ENCODE measurements at places on chromosomes 1 and 21.
A peak's percentile ranks its signal among the peaks of the same experiment; 100 is the strongest.

DNA sequence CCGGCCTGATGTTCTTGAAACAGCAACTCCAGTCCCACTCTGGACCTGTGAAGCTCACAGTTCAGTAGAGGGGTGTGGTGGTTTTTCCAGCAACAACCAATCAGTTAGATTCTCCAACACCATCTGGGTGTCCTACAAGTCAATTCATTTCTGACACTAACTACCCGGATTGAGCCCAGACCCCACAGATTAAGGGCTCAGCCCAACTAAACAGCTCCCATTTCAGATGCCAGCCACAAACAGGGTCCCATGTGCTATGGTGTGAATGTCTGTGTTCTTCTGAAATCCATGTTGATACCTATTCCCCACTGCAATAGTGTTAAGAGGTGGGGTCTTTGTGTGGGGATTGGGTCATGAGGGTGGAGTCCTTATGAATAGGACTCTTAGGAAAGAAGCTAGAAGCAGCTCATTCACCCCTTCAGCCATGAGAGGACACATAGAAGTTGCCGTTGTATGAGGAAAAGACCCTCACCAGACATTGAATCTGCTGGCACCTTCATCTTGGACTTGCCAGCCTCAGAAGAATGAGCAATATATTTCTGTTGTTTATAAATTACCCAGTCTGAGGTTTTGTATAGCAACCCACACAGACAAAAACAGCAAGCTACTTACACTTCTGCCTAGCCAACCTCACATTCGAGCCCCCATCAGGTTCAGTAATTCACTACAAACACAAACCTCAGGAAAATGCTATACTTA is 53.6 kb downstream of the IRF2BP2 start:
- DNase-seq, result no peak

DNA sequence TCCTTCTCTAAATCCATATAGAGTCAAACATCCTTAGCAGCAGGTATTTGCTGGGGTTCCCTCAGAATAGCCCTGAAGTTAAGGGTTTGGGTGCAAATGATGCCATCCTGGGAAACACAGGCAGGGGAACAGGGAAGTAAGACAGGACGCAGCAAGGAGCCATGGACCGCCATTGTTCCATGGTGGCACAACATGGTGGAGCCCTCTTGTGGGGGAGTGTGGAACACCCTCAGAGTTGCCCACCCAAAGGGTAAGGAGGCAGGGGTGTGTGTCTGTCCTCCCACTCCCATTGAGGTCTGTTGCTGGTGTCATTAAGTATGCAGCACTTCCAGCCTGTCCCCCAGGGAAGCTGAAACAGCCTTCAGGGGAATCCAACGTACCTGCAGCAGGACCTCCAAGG is 20.4 kb upstream of the RCAN1 start:
- no peak for DNase-seq

DNA sequence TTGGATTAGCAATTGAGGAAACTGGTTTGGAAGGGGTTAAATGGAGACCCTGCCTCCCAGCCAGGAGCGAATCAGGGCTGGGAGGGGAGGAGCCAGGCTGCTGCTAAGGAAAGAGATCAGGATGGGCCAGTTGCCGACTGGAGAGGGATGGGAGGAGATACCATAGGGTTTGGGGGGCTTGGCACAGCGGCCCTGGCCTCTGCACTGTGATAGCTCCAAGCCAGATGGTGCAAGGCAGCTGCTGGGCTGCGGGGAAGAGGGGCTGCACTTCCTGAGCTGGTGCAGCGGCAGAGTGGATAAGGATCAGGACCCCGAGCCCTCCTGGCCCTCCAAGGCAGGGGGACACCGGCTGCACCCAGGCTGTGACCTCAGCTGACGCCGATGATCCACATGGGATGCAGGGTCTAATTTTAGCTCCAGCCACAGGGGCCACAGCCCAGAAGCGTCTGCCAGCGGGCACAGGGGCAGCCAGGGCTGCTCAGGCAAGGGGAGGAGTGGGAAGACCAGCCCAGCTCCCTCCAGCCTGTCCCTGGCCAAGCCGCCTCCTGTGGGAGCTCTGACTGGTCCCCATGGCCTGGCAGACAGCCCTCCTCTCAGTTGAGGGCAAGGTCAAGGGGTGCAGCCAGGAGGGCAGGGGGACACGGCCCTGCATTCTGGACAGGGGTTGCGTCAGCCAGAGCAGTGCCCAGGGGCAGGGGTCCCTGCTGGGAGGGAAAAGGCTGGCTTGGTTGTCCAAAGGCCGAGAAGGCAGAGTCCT is at the start of gene EXTL1:
EXTL1 (plus strand) TSS at position 129 of the 757 bp plus-strand sequence. CDS start 872 bp downstream, outside the sequence.
- peak; percentile 84 for DNase-seq

DNA sequence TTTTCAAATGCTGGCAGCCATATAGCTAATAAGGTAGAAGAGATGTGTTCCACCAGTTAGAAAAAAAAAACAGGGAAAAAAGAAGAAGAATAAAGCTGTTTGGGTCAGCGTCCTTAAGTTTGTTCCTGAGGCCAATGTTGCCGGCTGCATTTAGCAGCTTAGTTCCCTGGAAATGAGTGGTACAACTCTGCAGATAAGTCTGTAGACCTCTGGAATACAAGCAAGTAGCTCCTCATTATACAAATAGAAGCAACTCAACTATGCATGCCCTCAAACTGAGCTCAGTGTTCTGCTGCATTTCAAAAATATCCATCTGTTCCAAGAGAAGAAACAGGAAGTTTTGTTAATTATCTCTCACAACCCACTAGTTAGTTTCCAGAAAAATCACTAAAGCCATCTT is 181.2 kb upstream of the PKN2 start:
- DNase-seq, result no peak

GRCh38 chr1:38076038-38076437 is 29.4 kb upstream of the POU3F1 start:
- DNase-seq, result no peak

DNA sequence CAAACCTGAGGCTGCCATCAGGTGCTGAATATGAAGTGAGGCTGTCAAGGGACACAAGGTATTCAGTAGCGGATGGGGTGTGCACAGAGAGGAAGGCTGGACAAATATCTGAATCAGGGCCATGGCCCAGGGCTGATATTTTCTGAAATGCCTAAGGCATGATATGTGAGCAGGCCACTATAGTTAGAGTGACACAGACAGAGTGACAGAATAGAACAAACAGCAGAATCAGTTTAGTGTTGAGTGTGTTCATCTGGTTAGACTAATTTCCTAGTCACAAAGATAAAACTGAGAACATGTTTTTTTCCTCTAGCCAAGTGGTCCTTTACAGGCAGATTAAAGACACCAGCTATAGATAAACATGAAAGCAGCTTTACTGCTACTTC is 3.9 kb downstream of the OVAAL start:
- no peak for DNase-seq

DNA sequence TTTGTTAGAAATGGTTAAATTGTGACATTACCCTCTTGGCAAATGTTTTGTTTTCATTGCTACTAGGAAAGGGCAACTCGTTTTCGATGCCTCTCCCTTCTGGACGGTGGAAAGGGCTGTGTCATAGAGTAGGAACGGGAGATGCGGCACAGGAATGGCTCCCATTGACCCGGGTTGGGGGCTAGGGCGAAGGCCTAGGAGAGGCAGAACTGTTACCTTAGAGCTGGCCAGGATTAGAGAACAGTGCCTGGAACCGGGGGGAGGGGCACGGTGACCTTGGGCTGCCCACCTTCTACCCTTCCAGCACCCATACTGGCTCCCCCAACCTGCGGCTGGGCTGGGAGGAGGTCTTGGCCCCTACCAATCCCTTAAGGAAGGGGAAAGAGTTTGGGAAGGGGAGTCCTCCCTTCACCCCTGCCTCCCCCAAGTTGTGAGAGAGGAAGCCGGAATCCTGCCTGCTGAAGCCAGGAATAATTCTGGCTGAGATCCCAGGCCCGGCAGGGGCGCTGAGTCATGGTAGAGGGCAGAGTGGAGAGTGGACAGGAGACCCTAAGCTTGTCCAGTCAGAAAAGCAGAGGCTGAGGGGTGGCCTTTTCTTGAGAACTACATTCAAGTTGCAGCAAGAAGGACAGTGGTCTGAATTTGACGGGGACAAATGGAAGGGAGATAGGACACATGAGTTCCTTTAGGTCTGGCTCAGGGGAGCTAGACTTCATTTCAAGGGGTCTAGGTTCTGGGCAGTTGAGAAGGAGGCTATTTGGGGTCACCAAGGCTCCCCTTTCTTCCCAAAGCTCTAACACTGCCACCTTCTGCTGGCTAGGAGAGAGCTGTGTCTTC is 8.2 kb downstream of the LMNA start:
- peak; percentile 74 for DNase-seq

DNA sequence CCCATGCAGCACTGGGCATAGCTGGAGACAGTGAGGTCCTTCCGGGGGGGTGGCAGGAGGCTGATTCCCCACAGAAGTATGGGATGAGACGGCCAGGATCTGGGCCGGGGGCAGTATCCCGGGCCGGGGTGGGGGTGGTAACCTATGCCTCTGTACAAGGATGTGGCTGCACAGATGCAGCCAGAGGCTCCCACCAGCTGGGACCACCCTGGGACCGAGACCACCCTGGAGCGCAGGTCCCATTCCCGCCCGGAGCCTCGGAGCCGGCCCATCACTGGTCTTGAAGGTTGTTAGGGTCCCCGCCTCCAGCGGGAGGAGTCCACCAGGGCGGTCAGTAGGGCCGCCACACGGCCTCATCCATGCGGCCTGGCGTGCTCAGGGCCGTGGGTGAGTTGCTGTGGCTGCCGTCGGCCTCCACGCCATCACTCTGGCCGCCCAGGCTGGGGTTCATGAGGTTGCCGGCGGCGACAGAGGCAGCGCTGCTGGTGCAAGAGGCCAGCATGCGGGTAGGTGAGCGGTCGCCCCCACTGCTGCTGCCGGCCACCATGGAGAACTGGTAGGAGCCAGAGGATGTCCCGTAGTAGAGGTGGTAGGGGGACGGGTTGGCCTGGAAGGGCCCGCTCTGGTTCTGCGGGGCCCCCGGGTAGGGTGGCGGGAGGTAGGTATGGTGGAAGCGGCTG is 28.1 kb downstream of the RUNX3 start:
- no peak for DNase-seq

- DNase-seq, result no peak
Measured at GRCh38 chr1:154361357-154361756, 36.0 kb downstream of the ATP8B2 start.

DNA sequence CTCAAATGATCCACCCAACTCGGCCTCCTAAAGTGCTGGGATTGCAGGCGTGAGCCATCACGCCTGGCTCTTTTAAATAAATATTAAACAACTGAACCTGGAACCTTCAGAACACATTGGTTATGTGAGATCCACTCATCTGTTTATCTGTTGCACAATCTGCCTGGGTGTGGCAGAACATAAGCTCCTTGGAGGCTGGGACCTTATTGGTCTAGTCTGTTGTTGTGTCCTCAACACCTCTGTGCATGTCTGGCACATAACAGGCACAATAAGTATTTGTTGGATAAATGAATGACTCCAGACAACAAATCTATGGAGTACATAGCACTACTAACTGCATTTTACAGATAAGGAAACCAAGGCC is 4.1 kb upstream of the NBL1 start:
- DNase-seq, result no peak

DNA sequence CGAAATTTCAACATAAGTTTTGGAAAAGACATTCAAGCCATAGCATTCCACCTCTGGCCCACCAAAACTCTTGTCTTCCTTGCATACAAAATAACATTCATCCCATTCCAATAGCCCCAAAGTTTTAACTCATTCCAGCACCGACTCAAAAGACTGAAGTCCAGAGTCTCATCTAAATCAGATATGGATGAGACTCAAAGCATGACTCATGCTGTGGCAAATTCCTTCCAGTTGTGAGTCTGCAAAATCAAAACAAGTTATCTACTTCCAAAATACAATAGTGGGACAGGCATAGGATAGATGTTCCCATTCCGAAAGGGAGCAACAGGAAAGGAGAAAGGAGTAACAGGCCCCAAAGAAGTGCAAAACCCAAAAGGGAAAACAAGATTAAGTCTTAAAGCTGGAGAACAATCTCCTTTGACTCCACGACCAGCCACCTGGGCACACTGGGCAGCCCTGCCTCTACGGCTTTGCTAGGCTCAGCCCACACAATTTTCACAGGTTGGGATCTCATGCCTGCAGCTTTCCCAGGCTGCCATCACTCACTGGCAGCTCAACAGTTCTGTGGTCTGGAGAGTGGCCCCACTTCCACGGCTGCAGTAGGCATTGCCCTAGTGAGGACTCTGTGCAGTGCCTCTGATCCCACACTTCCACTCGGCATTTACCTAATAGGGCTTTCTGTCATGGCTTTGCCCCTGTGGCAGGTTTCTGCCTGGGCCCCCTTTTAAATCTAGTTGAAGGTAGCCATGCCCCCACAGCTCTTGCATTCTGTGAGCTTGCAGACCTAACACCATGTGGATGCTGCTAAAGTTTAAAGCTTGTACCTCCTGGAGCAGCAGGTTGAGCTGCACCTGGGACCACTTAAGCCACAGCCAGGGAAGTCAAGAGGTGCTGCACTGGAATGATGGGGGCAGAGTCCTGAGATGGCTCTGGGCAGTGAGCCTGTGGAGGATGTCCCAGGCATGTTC is 51.0 kb downstream of the RUNX3 start:
- no peak for DNase-seq

DNA sequence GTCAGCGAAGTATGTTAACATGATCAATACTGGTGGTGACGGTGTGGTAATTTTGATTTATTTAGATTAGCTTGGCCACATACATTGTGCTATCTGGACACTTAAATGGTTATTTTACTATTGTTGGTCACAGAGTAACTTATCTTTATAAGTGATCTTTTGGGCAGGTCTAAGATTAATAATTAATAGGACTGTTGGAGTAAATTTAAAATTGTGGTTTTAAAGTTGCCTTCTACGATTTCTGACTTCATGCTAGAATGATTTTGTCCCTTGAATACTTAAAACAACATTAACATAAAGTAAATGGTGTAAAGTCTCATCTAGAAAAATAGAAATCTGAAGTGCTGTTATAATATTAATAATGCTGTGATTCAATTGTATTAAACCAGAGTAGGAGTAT is 14.7 kb downstream of the SRRM1 start:
- no peak for DNase-seq

GRCh38 chr1:17081439-17081838 is 27.6 kb upstream of the SDHB start:
- DNase-seq, result no peak

DNA sequence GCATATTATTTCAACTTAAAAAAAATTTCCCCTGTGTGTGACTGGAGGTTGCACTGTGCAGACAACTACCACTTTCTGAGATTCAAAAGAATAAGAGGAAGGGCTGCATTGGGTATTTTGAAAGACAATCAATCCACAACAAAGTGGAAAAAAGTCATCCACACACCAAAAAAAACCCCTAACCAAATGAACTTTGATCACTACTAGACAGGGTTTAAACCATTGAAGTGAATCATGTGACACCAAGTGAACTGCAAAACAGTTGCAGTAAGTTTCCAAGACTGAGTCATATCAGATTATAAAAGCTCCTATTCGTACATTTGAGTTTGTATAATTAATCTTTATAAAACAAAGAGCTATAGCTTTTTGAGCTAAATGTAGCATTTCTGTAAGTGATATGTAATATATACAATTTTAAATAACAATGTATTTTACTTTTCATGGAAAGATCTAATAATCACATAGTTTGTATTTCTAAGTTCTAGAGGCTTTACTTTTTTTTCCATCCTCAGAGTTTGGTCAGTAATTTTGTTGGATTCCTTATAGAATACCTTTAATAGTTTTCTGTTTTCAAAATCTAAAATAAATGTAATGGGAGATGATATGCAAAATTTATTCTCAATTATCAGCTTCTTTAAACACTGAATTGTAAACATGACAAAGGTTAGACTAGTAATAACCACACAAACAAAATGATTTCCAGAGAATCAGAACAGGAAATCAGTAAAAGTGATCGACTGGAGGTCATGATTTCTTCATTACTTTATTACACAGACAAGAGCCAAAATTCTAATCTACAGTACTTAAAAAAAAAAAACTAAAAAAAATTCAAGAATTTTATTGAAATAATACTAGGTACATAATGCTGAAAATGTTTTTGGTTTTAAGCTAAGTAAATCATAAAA is 50.5 kb upstream of the GFI1 start:
- DNase-seq, result no peak

All from cerebellar cortex (tissue), 1 donor.